ENCODE measurements at places on chromosomes 4 and X.

DNA sequence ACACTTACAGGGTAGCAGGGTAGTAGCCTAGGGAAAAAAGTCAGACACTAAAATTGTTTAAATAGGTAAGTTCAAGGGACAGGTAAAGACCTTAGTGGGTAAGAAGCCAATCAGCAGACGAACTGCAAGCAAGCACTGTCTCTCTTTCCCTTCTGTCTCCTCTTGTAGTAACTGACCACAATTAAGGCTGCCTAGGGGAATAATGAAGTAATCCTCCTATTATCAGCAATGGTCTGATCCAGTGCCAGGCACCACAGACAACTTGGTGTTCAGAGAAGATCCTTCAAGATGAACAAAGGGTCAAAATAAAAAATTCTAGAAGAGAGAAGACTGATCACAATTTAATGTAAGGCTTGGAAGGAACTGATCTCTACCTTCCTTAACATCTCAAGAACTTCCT lies 62.9 kb downstream of the ELOVL6 start:
- DNase-seq, result no peak

GRCh38 chr4:29336861-29337260 lies 1383.3 kb upstream of the PCDH7 start:
- DNase-seq, result no peak

DNA sequence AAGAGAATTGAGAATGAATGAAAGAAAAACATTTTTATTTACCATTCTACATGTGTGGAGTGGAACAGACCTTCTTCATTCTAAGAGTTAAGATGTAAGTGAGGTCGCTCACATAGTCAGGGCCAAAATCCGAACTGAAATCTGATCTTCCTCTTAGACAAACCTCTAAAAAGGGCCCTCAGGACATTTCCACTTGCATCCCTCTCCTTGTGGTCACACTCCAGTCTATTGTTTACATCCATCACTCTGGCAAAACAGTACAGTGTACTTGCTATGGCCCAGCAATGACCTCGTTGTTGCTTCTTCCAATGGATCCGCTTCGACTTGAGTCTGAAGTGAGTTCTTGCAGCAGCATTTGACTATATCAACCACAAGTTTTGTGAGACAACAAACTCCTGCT lies 54.2 kb downstream of the MOSPD2 start:
- DNase-seq, result no peak

DNA sequence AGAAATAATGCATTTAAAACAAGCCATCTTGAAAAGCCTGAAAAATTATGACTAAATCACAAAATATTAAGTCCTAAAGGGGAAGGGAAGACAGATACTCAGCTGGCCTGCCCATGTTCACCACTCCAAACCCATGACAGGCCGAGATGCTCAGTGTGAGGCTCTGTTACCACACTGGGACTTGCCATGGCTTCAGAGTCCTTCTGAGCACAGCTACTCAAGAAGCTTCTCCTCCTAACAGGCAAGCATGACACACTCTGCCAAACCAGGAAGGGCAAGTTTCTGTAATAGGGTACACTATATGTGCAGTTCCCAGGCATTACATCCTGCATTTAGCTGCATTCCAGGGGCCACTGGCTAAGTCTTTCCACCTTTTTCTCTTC lies 34.0 kb upstream of the CYBB start:
- DNase-seq, result no peak

GRCh38 chr4:145339075-145339725 lies 142.5 kb upstream of the SMAD1 start:
- DNase-seq, result no peak

DNA sequence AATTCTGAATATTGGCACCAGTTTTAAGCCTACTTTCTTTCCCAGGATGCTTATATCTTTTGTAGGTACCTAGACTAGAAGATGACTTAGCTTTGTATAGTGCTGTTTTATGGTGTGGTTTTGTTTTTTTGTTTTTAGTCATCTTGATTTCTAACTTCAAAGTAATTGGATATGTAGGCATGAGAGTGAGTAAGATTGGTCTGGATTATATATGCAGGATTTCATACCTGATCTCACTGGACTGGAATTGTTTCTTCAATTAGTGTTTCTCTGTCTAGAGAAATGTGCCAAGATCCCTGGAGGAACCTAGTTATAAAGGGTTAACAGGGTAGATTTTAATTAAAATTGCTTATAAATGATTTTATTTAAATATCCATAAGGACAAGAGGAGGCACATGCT lies 23.1 kb downstream of the NAP1L5 start:
- DNase-seq, result no peak

- DNase-seq, result no peak
Observed at GRCh38 chrX:133594156-133594555, 178.9 kb upstream of the GPC4 start.

- DNase-seq, result no peak
Observed at GRCh38 chrX:42778096-42778495, at the start of gene PPP1R2C. Gene PPP1R2C (minus strand): TSS chrX:42778163. CDS start chrX:42778079, 84 bp downstream.

DNA sequence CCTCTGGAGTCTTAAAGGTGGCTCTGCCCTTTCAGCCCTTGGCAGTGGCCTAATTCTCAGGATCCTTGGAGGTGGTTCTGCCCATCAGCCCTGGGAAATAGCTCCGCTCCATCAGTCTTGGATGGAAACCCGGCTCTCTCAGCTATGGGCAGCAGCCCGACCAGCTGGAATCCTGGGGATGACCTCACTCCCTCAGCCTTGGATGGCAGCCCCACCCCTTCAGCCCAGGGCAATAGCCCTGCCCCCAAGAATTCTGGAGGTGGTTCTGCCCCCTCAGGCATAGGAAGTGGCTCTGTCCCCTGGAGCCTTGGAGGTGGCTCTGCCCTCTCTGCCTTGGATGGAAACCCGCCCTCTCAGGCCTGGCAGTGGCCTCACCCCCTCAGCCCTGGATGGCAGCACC lies 127.7 kb downstream of the RBMX2 start:
- no peak for DNase-seq

DNA sequence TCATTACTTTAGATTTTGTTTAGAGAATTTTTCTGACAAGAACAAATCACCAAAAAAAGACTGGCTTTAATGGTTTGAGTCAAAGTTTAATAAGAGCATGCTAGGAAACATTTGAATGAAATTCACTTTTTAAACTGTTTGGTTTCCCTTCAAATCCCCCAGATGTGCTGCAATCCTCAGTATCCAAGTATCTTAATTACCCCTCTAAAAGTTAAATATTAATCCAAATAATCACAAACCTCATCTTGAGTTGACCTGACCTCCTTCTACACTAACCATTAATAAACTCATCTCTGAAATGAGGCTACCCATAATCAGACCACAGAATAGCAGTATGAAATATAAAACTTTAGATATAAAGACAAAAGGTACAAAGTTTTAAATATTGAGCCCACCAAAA lies 10.1 kb downstream of the DHX15 start:
- DNase-seq, result no peak

- peak; percentile 50 for DNase-seq
Observed at GRCh38 chrX:5829060-5829459, 399.6 kb downstream of the NLGN4X start.

- peak; percentile 21 for DNase-seq
Observed at GRCh38 chr4:139523076-139523475, 32.9 kb downstream of the SETD7 start.

GRCh38 chr4:2354760-2355159 lies 63.7 kb downstream of the ZFYVE28 start:
- no peak for DNase-seq

DNA sequence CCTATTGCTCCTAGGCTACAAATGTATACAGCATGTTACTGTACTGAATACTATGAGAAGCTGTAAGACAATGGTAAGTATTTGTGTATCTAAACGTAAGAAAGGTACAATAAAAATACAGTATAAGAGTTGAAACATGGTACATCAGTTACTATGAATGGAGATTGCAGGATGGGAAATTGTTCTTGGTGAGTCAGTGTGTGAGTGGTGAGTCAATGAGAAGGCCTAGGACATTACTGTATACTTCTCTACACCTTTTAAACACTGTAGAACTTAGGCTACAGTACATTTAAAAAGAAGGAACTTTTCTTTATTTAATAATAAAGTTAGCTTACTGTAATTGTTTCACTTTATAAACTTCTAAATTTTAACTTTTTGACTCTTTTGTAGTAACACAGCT lies 2603.2 kb downstream of the PCDH7 start:
- DNase-seq, result no peak

- DNase-seq, result no peak
Observed at GRCh38 chrX:114201622-114202021, 382.3 kb upstream of the HTR2C start.

DNA sequence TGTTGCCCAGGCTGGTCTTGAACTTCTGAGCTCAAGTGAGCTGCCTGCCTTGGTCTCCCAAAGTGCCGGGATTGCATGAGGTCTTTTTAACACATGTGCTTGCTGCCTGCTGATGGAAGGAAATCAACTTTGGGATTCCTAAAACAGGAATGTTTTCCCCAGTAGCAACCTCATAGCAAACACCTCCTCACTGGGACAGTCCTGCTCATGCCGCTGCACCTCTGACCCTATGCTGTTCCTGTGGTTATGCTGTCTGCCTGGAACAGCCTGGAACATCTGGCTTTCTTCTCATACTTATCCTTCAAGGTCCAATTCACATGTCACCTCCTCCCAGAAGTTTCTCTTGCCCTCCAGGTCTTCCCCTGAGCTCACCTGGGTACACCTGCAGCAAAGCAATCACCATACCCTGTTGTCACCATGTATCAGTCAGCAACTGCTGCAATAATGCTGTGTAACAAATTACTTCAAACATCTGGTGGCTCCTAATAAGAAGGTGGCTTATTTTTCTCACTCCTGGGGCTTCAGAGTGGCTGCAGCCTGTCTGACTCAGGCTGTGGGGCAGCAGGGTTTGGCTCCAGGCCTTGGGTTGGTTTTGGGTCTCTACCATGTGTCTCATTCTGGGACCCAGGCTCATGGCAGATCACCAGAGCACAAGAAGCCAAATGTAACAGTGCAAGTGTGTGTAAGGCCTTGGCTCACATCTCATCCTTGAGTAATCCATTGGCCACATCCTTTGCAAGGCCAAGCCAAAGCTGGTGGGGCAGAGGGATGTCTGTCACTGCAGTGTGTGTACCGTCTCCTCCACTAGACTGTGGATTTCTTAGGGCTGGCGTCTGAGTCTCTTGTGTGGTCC lies 59.4 kb upstream of the SORCS2 start:
- DNase-seq, result no peak

DNA sequence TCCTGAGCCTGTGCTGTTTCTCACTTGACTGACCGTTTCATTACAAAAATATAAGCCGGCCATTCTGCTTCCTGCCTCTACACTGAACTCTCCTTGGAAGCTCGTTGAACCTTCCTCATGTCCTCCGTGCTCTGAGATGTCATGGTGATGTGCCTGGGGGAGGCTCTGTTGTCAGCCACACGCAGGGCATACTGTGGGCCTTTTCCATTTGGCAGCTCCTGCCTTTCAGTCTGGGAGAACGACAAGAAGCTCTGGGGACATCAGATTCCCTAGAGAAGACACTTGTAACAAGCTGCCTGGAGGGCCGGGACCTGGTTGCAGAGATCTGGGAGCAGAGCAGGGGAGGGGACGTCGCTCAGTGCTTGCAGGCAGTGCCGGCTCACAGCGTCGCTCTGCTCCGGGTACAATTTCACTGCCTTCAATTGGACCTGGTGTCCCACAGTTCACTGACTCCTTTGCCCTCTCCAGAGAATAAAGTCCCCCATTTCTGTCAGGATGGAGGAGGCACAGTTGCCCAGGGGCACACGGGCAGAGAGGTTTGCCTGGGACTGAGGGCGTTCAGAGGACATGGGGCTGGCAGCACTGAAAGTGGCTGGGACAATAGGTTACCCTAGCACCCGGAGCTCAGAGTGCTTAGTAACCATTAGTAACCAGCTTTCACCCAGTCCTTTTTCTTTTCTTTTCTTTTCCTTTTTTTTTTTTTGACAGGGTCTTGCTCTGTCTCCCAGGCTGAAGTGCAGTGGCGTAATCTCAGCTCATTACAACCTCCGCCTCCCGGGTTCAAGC lies 19.1 kb upstream of the MECP2 start:
- no peak for DNase-seq

- DNase-seq, result no peak
Observed at GRCh38 chrX:70508296-70508911, 63.8 kb downstream of the DLG3 start.

DNA sequence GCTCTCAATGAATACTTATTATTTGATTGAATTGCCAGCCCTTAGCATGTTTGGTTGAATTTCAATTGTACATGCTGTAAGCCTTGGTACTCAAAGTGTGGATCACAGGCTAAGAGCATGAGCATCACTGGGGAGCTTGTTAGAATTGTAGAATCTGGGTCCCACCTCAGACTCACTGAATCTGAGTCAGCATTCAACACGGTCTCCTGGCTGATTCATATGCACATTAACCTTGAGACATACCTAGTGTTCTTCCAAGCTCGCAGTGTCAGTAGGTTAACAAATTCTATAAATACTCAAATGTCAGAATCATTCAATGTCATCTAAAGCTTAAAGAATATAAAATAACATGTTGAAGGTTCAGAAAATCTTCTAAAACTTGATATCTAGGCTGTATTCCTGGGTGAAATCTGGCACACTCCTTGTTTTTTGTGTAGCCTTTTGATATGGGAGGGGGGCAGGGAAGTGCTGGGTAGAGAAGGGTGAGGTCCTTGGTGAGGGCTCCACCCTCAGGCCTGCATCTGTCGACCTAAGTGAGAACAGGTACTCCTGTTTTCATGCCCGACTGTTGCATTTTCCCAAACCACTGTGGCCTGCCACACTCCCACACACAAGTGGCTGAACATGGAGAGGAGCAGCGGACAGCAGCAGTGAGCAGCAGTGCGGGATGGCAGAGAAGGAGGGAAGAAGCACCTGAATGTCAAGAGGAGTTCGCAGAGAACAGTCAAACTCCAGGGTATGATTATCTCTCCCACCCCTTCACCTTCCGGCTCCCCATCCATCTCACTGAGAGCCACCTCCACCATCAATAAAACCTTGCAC lies 529.6 kb upstream of the IGFBP7 start:
- DNase-seq, result no peak

DNA sequence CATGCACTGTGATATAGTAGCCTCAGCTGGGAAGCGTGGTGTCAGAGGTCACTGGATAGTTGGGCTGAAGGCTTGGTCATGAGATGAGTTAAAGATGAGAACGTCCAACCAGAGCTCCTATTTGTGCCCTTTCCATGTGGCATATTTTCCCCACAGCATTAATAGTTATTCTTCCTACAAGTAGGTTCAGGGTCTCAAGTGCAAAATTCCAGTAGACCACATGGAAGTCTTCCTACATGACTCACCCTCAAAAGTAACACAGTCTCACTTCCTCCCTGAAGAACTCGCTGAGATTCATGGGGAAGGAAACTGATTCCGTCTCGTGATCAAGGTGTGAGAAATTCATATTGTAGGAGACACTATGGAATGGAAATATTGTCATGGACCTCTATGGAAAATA lies 1212.5 kb upstream of the PRKX start:
- DNase-seq, result no peak

DNA sequence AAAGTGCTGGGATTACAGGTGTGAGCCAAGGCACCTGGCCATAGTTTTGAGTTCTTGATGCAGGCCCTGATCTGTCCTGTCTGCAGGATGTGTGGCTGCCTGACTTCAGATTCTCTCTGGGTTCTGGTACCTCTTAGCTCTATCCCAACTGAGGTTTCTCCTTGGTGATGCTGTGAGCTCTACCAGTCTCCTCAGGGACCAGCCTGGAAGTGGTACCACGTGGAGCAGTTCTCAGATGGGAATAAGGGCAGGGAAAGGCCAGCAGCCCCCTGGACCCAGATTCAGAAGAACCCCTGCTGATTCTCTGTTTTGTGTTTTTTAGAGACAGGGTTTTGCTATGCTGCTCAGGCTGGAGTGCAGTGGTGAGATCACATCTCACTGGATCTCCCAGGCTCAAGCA lies 85.0 kb upstream of the HELT start:
- no peak for DNase-seq

GRCh38 chr4:15416357-15417232 lies 11.2 kb upstream of the C1QTNF7 start:
- no peak for DNase-seq
